Glomerular endothelial cell (primary cell): ENCODE measurements at places on chromosomes 5 and 9.

DNA sequence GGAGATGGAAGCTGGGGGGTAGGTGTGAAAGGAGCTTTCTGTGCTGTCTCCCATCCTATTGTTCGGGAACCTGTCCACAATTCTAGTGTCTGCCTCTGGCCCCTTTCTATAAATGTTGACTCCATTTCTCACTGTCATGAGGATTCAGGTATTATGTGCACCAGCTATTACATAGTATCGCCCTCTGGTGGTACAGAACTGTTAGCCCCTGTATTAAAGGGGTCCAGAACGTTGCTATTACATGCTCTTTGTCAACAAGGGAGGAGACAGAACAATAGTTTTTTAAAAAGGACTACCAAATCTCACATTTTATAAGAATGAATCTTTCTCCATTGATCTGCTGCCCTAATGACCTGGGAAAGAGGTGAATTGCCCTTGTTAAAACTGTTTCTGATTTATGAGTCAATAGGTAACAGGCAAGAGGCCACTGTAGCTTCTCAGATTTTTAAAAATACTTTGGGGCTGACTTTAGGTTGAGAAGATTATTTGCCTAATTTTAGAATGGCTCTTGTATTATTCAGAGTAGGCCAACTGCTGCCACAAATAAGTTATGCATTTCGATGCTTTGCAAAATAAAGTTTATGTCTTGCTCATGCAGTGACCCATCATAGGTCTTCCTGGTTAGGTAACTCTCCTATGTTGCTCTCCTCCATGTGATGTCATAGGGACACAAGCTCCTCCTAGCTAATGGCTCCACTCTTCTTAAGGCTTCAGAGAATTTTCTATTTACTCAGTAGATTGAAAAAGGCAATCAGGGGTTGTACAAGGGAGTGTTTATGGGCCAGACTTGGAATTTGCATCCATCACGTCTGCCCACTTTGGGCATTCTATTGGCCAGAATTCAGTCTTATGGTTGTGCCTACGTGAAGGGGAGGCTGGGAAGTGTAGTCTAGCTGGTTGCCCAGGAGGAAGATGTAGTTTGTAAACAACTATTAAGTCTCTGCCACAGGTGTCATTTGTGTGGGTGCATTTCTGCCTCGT is 20.8 kb downstream of the DCANP1 start:
- DNase-seq = peak; percentile 14

- DNase-seq = no peak
These were observed 39.4 kb upstream of the TCF7 start for GRCh38 chr5:134075102-134075501.

DNA sequence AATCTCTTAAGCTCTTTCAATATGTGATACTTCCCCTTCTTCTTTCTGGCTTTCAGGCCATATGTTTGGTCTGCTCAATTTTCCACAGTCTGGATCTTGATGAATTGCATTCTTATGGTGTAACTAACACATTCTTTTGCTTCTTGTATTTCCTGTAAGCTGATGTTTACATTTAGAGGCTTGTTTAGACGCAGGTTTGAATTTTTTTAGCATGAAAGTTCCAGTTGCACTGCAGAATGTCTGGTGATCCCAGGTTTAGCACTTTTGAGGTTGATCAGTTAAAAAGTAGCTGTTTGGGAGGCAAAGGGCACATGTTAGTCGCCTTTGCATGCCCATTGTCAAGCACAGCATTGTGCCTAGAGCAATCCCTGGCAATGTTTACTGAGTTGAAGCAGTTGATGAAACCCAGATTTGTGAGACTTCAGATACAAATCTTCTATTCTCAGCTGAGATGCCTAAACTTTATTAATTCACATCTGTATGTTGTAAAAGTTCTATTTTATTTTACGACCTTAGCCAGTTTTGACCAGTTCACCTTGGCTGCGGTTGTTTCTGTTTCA is 59.6 kb upstream of the SPATA31C2 start:
- no peak for DNase-seq

DNA sequence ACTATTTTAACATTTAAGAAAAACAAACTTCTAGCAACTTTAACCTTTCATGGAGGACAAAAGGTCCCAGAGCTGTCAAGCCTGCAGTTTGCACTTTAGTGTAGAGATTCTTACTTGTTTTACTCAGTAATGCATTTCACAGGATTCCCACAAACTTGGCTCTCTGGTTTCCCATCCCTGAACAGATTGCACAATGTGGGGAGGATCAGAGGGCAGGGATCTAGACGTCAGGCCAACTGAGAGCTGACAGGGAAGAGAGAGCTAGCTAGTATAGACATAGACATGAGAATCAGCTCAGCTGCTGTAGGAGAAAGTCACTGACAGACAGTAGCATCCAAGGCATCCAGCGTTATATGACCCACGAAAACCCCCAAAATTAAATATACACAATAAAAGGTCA is 20.9 kb upstream of the BNIP1 start:
- no peak for DNase-seq

DNA sequence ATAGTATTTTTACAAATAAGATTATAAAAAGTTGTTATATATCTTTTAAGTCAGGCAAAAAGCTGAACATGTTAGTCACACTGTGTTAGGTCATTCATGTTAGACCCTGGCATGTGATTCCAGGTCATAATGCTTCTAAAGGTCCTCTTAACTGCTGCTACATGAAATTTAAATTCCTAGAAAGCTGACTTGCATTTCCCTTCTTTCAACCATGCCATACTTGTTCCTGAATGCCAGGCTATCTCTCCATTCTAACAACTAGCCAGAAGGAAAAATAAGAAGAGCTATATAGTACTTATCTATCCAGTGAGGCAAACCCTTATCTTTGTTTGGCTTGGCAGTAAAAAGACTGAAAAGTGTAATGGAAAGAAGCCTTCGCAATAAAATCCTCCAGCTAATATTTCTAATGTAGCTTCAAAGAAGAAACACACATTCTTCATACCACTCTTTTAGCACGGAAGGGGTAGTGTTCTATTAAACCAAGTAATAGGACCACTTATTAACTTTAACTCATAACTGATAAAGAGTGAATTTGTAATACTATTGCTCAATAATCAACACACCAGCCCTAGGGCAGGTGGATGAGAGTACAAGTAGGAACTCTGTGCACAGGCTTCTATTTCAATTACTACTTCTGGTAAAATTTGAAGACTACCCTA is 310.2 kb downstream of the PDE4D start:
- DNase-seq = no peak

GRCh38 chr9:93903886-93904648 is 51.1 kb downstream of the BARX1 start:
- no peak for DNase-seq

- DNase-seq = no peak
These were observed 252.8 kb downstream of the FBXL7 start for GRCh38 chr5:15752663-15753285.

DNA sequence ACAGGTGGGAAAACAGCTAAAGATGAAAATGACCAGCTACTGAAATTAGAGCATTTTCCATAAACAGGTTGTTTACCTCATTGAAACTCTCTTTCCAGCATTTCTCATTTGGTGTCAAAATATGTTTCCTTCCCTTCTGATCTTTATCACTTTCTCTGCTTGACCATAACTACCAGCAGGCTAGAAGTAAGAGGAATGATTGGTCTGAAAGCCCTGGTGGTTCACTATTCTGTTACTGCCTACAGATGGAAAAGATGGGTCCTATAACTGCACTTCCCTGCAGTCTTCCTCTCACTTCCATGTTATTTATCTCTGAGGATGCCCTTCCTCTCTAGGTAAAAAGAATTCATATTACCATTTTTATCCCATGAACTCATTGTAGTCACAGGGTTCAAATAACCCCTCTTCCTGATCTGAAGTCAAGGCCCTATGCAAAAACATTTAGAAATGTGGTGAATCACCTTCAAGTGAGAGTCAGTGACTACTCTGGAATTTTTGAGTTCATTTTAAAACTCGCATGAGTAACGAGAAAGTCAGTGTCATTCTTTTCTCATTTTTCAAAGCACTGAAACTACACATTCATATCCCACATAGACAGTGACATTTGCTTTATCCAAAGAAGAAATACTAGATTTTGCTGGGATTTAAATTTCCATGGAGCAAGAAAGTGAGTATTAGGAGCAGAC is 51.7 kb downstream of the ZNF474 start:
- no peak for DNase-seq

DNA sequence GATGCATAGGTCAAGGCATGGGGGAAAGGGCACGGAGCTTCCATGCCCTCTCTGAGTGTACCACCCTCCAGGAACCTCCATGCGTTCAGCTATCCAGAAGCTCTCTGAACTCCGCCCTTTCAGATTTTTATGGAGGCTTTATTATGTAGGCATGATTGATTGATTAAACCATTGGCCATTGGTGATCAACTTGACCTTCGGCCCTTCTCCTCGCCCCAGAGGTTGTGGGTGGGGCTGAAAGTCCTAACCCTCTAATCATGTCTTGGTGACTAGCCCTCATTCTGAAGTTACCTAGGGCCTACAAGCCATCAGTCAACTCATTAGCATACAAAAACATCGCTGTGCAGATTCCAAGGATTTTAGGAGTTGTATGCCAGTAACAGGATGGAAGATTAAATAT is 323.7 kb upstream of the KLF4 start:
- DNase-seq = no peak

GRCh38 chr9:22030101-22030598 is 21.0 kb upstream of the CDKN2B start:
- no peak for DNase-seq

DNA sequence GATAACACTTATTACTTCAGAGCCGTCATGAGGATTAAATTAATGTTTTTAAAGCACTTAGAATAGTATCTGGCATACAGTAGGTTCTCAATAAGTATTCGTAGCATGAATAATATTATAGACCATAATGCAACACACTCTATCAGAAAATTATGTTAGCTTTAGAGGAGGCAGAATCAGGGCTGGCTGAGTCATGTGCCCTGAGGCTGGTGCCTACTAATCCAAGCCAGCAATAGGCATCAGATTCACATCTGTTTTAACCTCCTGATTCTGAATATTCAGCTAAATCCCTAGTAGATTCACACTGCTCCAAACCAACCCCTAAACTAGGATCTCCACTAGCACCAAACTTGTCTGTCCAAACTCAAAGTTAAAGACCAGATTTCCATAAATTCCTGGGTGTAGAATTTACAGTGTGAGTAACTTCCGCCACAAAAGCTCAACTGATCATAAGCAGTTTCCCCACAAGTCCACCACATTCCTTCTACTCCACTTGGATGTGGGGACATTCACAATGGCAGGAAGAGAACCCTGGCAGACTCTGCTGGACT is 170.0 kb upstream of the DAPK1 start:
- DNase-seq = no peak

- DNase-seq = no peak
These were observed 63.9 kb upstream of the TNFAIP8 start for GRCh38 chr5:119291877-119292276.

DNA sequence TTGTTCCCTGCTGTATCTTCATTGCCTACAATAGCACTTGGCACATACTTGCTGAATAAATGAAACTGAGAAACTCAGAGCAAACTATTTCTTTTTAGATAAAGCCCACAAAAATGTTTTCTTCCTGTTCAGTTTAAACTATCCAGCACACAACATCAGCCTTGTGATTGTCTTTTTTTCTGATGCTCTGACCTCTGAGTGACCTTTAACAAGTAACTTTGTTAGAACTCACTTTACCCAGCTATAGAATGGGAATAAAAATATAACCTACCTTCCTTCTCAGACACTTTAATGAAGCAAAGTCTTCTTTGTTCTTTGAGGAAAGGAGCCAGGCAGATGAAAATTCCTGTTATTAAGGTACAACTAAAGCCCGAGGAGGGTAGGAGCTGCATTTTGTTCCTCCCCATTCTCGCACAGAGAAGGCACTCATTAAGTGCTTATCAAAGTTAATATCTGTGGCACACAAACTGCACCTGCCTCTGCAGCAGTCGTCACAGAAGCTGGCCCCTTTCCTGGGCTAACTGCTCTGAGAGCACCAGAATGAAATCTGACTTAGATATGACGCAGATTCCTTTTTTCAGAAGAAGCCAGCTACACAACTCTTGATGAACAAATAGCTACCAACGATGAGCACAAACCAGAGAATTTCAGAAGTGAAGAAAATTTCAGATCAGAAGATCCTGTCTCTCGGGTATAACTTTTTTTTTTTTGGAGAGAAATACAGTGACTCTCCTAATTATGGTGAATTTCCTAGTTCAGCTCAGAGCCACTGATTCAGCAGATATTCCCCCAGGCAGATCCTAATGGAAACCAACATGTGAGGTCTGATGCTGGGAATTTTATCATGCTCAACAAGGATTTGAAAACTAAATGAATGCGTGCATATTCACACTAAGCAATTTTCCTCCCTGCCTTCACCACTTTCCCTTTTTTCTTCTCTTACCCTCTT is 31.0 kb upstream of the NR3C1 start:
- DNase-seq = no peak

DNA sequence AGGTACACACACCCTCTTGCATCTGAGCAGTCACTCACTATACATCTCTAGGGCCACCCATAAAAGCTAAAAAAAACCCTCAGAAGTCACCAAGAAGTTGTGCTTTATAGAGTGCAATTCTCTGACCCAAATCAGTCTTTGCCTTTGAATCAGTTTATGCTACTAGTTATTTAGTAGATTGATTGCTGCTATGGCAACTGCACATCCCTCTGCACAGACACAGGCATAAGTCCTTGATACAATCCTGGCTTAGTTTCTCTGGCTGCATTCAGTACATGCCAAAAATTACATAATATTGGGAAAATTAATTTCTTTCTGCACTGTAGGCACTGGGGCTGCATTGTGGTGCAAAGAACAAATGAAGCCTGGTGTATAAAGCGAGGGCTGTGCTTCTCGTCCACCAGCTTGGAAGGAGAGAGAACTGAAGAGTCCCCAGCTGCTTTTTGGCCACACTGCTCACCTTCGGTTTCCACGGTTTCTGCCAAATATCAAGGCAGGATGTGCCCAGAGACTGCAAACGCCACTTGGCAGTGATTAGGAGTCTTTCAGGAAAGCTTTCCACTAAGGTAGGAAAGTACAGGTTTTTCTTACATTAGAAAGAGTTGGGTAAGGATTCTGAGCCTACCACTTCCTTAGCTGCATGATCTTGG is 258.4 kb downstream of the ELAVL2 start:
- no peak for DNase-seq

DNA sequence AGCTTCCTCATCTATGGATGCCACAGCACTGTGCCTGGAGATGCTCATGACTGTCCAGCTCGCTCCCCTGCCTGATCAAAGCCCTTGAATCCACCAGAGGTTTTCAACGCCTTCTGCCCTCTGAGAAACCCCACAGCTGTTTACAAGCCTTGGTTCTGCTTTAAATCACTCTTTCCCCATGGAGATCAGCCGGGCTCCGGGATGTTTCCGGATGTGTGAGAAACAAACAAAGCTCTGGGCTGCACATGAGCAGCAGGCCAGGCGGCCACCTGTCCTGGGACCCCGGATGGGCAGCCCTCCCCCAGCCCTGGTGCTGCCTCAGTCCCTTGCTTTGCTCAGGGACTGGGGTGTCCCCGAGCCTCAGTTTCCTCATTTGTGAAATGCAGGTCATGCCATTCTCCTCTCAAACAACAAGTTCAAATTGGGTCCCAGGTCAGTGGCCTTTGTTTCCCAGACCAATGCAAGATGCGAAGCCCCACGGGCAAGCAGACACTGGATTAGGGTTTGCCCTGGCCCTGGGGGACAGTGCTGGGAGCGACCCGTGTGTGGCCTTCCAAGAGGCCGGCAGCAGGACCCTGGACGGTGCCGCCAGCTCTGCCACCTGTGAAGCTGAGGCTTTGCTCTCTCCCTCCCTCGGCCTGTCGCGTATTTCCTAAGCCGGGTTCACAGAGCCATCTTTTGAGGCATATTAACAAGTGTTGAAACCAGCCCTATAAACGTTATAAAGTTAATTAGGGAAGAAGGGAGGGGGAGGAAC is 42.4 kb upstream of the PHYKPL start:
- no peak for DNase-seq
